Peyer's patch (tissue), 4 donors: ENCODE measurements at places on chromosomes 3 and 15. TPM values are rescaled to one million over a fixed set of nuclear protein-coding genes. Genes with fewer than 3 reads are reported as not detected.

The TMEM212 gene
- not detected for total RNA-seq

The CMSS1 gene
- 1.7 TPM for total RNA-seq

The ZNF639 gene
- total RNA-seq = 27.0 TPM

The GCHFR gene
- total RNA-seq = 81.7 TPM

The MYZAP gene
- total RNA-seq = 19.3 TPM

The UNC45A gene
- total RNA-seq = 78.4 TPM

The EPHB1 gene
- 0.54 TPM for total RNA-seq

The CEMIP gene
- 0.57 TPM for total RNA-seq

The STAC gene
- total RNA-seq = not detected

The EPHA6 gene
- 1.9 TPM for total RNA-seq

The MUSTN1 gene
- total RNA-seq = 7.6 TPM

The NGLY1 gene
- 39.0 TPM for total RNA-seq

The CAMP gene
- total RNA-seq = not detected

The FAM81A gene
- total RNA-seq = not detected

The OSTN gene
- not detected for total RNA-seq

The CCRL2 gene
- total RNA-seq = 16.0 TPM

The OIP5 gene
- total RNA-seq = not detected

The DHX36 gene
- total RNA-seq = 62.9 TPM

The TRH gene
- total RNA-seq = not detected

The GPR15 gene
- 5.1 TPM for total RNA-seq

The ARPIN gene
- total RNA-seq = 46.9 TPM

The BCHE gene
- 2.4 TPM for total RNA-seq

The XYLB gene
- total RNA-seq = 20.6 TPM

The PLSCR5 gene
- total RNA-seq = not detected

The SGO1 gene
- 3.2 TPM for total RNA-seq

The C15orf62 gene
- total RNA-seq = not detected

The MDFIC2 gene
- not detected for total RNA-seq

The CD200 gene
- 3.7 TPM for total RNA-seq

The PSTPIP1 gene
- total RNA-seq = 6.3 TPM

The C3orf49 gene
- total RNA-seq = not detected

The LRRC31 gene
- 41.2 TPM for total RNA-seq

The CNOT10 gene
- total RNA-seq = 46.3 TPM

The CHL1 gene
- 61.1 TPM for total RNA-seq

The ADAMTSL3 gene
- 0.94 TPM for total RNA-seq

The ADAMTS7 gene
- total RNA-seq = 0.18 TPM

The NOX5 gene
- not detected for total RNA-seq

The GOLGA8M gene
- 2.7 TPM for total RNA-seq

The TIPIN gene
- 9.9 TPM for total RNA-seq

The CMTM6 gene
- 30.4 TPM for total RNA-seq

The SLC24A5 gene
- total RNA-seq = not detected
